ENCODE measurements at places on chromosomes 4 and X.

DNA sequence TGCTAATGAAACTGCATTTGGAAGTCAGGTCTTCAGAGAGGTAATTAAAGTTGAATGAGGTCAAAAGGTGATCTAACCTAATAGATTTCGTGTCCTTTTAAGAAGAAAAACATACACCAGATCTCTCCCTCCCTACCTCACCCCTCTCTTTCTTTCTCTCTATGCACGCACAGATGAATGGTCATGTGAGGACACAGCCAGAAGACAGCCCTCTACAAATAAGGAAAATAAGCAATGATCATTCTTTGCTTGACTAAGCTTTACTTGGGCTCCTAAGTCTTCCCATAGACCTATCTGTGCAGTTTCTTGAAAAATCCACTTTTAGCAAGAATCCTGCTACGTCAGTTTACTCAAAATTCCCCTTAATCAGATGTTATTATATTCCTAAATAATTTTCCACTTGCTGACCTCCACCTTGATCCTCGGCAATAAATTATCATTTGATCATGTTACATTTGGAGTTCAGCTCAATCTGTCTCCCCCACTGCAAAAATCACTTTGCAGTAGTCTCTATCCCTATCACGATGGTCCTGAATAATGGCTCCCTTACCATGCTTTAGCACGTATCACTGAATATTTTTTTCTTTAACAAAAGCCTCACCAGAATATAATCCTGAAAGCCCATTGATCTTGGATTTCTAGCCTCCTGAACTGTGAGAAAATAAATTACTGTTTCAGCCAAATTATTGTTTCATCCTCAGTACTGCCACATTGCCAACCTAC is 527.3 kb downstream of the GABRG1 start:
- no peak for DNase-seq

DNA sequence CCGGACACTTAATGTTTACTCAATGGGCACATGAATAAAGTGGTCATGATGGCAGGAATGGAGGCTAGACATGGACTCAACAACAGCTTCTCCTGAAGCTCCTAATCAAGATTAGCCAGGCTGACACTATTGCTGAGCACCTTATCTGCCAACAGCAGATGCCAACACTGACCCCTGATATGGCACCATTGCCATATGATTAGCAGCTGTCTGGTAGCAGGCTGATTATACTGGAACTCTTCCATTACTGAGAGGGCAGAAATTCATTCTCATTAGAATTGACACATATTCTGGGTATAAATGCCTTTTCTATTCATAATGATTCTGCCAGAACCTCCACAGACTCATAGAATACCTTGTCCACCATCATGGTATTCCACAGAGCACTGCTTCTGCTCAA is 18.4 kb upstream of the AFF1 start:
- DNase-seq: no peak

DNA sequence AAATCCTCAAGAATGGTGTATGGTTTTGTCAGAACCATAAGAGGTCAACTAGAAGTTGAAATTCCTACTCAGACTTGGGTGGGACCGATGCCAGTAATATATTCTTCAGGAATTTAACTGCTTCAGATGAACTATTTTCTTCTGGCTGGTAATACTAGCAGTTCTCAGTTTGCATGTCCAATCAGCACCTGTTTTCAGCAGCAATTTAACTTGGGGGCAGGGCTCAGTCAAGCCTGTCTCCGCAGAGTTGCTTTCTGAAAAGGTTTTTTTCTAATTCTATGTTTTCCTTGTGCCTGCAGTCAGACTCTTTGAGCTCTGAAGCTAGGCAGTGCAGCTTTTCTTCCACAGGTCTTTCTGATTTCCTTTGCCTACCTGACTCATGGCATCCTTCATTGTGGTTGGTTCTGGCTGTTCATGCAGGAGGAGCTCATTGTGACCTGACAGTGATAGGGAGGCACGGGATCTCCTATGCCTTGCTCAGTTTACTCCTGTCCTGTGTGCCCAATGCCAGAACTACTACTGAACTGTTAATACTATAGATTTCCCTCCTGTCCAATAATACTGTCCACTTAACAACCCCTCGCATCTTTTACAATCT is 17.3 kb upstream of the FMR1 start:
- DNase-seq: no peak

GRCh38 chr4:76601791-76602190 is 166.8 kb downstream of the SHROOM3 start:
- DNase-seq: no peak

DNA sequence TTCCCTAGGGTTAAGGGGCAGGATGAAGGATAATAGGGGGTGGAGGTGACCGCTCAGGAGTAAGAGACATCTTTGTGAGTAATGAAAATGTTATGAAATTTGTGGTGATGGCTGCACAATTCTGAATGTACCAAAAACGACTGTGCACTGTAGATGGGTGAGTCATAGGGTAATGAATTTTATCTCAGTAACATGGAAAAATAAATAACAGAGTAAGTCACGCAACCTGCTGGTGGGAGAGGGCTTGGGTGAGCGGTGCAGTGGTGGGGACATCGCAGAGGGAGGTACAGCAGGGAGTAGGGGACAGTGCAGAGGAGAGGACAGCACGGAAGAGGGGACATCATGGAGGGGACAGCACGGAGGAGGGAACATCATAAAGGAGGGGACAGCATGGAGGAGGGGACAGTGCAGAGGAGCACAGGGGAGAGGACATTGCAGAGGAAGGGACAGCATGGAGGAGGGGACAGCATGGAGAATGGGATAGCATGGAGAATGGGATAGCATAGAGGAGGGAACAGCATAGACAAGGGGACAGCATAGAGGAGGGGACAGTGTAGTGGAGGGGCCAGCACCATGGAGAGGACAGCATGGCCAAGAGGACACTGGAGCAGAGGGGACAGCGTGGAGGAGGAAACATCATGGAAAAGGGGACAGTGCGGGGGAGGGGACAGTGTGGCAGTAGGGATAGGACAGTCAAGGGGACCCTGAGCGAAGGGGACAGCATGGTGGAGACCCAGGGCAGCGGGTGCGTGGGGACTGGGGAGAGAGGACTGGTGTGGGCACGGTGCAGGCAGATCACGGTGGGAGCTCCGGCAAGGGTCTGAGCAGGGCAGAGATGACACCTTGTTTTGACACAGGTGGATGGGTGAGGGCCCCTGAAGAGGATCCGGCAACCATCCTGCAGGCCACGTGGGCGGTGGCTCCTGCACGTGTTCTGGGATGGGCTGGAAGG is 68.5 kb upstream of the MXD4 start:
- no peak for DNase-seq

DNA sequence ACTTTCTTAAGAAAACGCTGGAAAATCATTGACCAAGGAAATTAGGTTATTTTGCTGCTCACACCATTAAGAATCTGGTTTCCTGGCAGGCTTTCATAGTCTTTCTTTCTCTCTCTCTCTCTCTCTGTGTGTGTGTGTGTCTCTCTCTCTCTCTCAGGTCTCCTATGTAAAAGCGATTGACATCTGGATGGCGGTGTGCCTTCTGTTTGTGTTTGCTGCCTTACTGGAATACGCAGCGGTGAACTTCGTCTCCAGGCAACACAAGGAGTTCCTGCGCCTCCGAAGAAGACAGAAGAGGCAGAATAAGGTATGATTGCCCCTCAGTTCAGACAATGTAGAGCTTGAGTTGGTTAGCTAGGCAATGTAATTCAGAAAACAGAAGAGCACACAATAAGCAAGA is 161.2 kb downstream of the GLRA2 start:
- DNase-seq: no peak

DNA sequence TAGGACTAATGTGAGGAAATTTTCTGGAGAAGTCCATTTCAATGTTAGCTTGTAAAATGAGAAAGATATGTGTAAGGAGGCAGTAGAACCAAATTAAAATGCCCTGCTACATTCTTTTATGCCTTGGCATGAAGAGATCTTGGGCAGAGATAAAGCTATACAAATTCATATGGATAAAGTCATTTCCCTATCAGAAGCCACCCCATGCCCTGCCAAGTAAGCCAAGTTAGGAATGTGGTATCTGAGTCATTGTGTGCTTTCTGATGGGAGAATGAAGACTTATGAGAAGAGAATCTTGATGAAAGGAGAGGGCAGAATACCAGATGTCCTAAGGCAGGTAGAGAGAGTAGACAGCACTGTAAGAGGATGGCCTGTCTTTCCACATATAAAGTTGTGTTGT is 83.7 kb downstream of the TEX13A start:
- DNase-seq: no peak

DNA sequence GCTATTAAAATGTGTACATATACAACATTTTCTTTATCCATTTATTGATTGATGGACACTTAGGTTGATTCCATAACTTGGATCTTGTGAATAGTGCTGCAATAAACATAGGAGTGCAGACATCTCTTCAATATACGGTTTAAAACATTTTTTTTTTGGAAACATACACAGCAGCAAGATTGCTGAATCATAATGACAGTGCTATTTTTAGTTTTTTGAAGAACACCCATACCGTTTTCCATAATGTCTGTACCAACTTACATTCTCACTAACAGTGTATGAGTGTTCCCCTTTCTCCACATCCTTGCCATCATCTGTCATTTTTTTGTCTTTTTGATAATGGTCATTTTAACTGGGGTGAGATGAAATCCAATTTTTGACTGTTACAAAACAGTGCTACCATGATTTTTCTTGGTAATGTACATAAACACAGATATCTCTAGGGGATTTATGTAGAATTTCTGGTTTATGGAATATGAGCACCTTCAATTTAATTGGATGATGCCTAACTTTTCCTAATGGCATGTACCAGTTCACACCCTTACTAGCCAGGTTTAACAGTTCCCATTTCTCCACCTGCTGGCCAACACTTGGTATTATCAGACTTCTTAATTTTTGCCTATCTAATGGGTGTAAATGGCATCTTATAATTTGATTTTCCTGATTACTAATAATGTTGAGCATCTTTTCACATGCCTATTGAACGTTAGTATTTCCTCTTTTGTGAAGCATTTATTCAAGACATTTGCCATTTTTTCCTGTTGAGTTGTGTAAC is 21.0 kb upstream of the TMSB15B start:
- DNase-seq: no peak

Measured in NCI-H2029 treated with DMSO at 0.1 percent for 48 hours (cell line).